ENCODE measurements at places on chromosomes 1 and 21. TPM values are rescaled to one million over a fixed set of nuclear protein-coding genes. Genes with fewer than 3 reads are reported as not detected.
A peak's percentile ranks its signal among the peaks of the same experiment; 100 is the strongest.

GBP4 gene
- polyA plus RNA-seq, result 40.8 TPM

C1QC gene
- 31.4 TPM for polyA plus RNA-seq

SETSIP gene
- not detected for polyA plus RNA-seq

WDR64 gene
- 0.10 TPM for polyA plus RNA-seq

ACKR1 gene
- polyA plus RNA-seq, result 36.2 TPM

PTPN22 gene
- polyA plus RNA-seq, result 0.24 TPM

NCAM2 gene
- 0.35 TPM for polyA plus RNA-seq

PLPPR4 gene
- polyA plus RNA-seq, result 1.3 TPM

BEND5 gene
- 28.5 TPM for polyA plus RNA-seq

RGS21 gene
- polyA plus RNA-seq, result not detected

B3GALT2 gene
- 5.9 TPM for polyA plus RNA-seq

SYT6 gene
- 0.13 TPM for polyA plus RNA-seq

- DNase-seq, result no peak
These were observed 103.3 kb downstream of the CYYR1 start for GRCh38 chr21:26469789-26470188.

DNA sequence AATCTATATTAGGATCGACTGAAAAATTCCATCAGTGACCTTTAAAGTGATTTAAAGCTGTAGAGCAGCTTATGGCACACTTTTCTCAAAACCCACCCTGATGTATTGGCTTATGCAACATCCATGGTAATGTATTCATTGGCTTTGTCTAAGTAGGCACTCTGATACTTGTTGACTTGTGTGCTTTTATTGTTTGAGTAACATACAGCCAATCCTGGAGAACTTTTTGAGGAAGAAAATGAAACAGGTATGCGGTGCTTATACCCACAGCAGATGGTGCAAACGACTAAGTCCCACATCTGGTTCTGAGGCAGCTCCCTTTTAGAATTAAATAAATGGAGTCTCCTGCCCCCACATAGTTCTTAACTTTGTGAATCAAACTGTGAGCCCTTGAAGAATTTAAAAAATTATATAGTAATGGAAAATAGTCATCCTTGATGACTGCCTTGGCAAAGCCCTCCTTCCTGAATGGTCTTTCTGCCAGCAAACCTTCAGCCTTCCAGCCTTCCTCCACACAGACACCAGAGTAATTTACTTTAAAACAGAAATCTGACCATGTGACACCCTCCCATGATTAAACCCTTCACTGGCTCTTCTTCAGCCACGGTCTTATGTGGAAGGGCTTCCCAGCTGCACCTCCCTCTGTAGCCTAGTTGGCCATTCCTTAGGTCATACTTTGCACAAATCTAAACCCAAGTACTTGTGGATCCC, 116.0 kb downstream of the BCAR3 start:
- DNase-seq, result no peak

- DNase-seq, result no peak
These were observed 16.9 kb downstream of the PSMB4 start for GRCh38 chr1:151416231-151416630.

GRCh38 chr1:206941766-206942418, 4.4 kb downstream of the PIGR start:
- no peak for DNase-seq

- DNase-seq, result no peak
These were observed 64.2 kb downstream of the MEF2D start for GRCh38 chr1:156436141-156437036.

DNA sequence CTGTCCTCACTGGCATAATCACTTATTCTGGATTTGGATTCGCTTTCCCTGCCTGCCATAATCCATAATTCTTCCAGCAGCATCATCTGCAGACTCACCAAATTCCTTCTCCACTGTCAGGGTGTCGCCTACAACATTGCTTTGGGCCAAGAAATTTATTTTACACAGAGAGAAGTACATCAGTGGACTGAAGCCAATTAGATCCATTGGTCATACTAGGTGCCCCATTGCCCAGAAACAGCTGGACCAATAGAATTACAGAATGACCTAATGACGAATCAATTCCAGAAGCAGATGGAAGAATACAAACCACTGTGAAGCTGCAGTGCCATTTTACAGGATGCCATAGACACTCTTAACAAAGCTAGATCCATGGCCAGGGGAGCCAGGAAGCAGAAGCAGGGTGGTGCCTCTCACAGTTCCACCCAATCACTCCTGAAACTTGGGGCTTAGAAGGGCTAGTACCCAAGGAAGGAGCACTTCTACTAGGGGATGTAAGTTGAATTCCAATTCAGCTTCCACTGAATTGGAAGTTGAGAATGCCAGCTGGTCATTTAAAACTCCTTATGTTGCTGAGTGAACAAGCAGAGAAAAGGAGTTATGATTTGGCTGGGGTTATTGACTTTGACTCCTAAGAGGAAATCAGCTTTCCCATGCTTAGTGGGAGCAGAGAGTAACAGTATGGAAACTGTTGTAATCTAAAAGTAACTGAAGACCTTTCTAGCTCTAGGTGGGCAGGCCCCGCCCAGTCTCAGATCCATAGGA, 44.0 kb downstream of the EDN2 start:
- DNase-seq, result no peak

DNA sequence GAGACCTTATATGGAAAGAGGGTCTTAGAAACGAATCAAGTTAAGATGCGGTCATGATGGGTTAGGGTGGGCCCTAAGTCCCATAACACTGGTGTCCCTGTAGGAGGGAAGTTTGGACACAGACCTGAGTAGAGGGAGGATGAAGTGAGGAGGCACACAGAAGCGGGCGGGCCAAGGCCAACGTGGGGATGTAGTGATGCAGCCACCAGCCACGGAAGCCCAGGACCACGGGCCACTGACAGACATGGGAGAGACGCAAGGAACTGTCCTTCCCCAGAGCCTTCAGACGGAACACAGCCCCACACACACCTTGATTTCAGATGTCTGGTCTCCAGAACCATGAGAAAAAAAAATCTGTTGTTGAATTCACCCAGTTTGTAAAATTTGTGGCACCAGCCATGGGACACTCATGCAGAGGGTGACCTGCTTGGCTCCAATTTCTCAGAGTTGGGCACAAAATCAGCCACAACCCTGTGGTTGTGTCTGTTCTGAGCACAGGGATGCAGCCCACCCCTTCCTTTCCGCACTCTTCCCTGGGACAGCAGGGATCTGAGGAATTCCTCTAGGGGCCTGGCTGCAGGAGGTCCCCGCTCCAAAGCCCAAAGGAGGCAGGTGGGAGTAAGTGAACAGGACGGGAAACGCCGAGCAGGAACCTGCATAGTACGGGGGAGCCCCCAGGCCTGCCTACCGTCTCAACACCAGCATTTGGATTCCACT, 61.1 kb downstream of the RIPK4 start:
- DNase-seq, result no peak

DNA sequence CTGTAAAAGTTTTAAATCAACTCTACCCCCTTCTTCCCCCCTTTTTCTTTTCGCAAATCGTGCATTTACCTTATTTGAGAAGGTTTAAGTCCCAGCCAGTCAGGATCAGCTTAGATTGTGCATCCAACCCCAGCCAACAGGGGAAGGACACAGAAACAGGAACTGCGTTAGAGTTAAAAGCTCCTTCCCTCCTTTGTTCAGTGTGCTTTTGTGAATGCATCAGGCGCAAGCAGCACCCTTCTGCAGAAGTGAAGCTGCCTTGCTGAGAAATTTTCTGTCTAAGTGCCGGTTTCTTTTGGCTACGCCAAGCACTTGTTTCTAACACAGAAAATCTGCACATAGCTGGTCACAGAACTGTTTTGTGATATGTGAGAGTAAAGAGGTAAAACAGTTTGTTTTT, 56.2 kb upstream of the PRRC2C start:
- no peak for DNase-seq

DNA sequence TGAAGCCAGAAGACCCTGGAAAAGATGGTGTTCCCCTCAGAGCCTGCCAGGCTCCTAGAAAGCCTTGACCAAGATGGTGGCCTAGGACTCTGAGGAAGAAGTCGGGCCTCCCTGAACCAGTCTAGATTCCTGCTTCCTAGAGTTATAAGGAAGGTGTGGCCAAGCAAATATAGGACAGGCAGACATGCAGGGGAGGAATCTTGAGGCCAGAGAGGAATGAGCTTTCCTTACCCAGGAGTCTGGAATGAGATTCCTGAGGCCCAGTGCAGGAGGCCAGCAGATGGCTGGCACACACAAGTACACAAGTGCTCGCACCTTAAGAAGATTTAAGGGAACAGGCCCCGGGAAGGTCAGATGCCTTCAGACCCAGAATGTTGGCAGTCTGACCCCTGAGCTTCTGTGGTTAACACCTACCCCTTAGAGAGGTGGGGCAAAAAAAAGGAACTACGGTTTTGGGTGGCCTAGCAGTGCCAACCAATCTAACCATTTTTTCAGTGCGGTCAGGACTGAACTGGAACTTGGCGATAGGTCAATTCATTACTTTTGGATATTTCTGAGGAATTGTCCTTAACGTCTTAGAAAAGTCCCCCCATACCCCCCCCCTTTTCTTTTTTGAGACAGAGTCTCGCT, 73.3 kb downstream of the MDM4 start:
- no peak for DNase-seq

- DNase-seq, result peak; percentile 32
These were observed 12.1 kb upstream of the GJB5 start for GRCh38 chr1:34742667-34743270.

DNA sequence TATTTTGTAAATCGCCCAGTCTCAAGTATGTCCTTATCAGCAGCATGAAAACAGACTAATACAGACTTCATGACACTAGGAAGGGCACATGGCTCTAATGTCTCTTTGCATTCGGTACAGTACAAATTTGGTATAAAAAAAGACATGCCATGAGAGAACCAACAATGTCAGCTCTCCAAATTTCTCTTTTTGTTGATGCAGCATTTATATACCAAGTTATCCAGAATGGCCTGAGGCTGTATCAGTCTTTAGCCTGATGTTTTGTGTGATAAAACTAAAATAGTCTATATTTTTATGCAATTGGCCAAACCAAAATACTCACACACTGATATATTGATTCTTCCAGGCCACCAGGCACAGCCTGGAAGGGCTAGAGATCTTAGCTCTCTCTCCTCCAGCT, 124.3 kb upstream of the SAMSN1 start:
- no peak for DNase-seq

- DNase-seq, result no peak
These were observed 9.9 kb upstream of the NCF2 start for GRCh38 chr1:183600136-183600535.

GRCh38 chr1:77642196-77642595, 40.3 kb downstream of the ZZZ3 start:
- DNase-seq, result no peak

GRCh38 chr1:8951231-8951630, 5.6 kb downstream of the CA6 start:
- no peak for DNase-seq

GRCh38 chr1:214476986-214477870, 74.2 kb downstream of the PTPN14 start:
- DNase-seq, result no peak

DNA sequence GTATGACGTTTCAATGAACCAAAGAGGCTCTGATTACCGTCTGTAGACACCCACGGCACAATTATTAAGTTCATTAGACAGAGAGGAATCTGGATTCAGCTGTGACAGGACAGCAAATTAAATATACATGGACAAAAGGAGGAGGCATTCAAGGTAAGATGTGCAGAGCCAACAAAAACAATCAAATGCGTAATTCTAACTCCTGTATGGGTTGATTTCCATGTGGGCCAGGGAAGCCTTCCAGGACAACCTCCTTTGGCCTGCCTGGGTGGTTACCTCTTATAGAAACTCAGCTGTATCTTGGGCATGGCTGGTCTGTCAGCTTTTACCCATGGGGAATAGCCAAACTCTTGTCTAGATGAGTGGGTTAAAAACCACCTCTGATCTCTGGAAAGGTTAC, 43.8 kb downstream of the CCN1 start:
- no peak for DNase-seq

GRCh38 chr1:201038186-201038876, 14.8 kb upstream of the KIF21B start:
- no peak for DNase-seq

DNA sequence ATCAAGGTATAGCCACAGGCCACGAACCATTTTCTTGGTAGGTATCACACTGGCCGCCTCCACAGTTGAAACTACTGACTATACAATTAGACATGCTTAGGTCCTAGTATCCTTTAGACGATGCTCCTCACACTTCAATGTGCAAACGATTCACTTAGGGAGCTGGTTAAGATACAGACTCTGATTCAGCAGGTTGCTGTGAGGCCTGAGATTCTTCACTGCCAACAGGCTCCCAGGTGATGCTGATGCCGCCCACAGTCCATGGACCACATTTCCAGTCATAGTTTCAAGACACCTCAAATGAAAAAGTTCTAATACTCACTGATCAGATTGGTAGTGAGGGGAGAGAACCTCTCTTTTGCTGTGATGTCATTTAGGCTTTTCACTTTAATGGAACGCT, 6.8 kb downstream of the ATP5PO start:
- DNase-seq, result no peak

- DNase-seq, result no peak
These were observed 198.9 kb upstream of the UBE2U start for GRCh38 chr1:64004451-64005025.

GRCh38 chr1:170498876-170499275, 33.1 kb upstream of the GORAB start:
- DNase-seq, result no peak

DNA sequence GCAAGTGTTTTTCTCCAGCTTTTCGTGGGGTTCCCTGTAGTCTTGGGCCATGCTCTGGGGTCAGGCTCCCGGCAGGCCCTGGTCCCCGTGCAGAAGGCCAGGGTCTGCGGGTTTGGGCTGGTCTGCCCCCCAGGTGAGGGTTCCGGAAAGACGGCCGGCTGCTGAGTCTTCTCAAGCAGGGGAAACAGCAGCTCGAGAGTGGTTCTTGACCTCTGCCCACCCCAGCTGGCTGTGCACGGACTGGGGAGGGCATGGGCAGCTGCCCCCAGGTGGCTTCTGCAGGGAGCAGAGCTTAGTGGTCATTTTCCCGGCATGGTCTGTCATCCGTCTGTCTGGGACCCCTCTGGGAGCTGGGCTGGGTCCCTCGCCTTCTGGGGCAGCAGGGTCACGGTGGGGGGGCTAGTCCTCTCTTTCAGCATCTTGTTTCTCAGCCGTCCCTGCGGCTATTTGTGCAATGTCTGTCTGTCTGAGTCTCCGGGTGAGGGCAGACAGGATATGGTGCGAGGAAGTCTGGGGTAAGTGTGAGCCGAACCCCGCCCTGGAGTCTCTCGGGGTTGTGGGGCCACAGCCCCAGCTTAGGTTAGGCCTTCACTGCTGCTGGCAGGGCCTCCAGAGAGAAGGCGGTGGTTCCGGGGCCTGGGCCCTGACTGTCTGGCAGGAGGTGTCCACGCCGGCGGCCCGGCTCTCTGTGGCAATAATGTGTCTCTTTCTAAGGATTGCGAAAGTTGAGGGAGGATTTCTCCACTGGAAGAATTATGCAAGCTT, 6.1 kb downstream of the SKI start:
- DNase-seq, result peak; percentile 93

DNA sequence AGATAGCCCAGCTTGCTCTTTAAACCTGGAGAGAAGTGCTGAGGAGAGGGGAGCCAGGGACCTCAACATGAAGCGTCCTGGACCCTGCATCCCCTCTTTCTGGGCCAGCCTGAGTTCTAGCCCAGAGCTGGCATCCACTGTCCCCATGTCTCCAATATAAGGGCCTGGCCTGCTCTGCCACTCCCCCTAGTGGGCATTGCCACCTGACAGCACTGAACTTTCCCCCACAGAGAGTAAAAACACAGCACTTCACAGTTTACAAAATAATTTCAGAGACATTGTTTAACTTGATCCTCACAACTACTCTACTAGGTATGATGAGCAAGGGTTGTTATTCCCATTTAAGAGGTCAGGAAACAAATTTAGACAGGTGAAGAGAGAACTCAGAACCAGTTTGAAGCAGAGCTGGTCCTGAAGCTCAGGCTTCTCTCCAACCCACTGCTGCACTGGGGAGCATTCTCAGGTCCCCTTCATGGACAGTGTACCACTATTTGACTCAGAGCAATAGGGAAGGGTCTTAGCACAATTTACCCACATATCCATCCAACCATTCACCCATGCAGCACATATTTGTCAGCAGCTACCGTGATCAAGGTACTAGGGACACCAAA, 151.2 kb downstream of the DMRTA2 start:
- DNase-seq, result no peak

Data from ovary (tissue), 10 donors.